Mononuclear cell (primary cell): ENCODE measurements at places on chromosomes 5 and 9. TPM values are rescaled to one million over a fixed set of nuclear protein-coding genes. Genes with fewer than 3 reads are reported as not detected.

The PRDM9 gene
- not detected for total RNA-seq

The OCLN gene
- total RNA-seq: 0.10 TPM

The MACROH2A1 gene
- 337 TPM for total RNA-seq

The PCDHA2 gene
- not detected for total RNA-seq

The CCL28 gene
- total RNA-seq: 8.8 TPM

The NOL6 gene
- 15.6 TPM for total RNA-seq
